Hypothalamus (tissue), 51 donors: ENCODE measurements at places on chromosomes 11 and 22.

DNA sequence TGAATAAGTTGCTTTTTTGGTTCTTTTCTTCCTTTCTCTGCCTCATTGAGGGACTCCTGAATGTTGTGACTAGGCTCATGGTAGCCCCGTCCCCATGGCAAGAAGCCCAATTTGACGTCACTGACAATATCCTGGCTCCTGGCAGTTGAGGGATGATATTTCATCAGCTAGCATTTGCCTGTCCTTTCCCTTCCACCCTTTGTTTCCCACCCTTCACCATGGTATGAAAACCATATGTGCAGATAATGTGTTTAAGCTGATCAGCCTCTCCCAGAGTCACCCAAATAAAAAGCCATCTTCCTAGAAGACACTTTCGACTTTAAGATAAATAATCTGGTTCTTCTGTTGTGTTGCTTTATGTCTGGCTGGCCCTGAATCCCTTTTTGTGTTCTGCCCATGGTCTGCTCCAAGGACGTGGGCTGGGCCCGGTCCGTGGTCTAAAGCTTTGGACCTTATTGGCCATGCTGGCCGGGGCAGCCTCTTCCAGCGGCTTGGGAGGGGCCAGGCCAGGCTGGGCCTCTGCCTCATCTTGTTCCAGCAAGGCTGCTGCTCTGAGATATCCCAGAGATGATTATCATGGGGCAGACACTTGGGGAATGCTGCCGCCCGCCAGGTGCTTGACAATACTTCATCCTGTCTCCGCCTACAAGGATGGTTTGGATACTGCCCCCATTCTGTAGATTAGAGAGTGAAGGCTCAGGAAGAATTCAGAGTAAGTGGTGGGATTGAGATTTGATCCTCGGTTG is 5.1 kb downstream of the TSPAN18 start:
- DNase-seq, result no peak

DNA sequence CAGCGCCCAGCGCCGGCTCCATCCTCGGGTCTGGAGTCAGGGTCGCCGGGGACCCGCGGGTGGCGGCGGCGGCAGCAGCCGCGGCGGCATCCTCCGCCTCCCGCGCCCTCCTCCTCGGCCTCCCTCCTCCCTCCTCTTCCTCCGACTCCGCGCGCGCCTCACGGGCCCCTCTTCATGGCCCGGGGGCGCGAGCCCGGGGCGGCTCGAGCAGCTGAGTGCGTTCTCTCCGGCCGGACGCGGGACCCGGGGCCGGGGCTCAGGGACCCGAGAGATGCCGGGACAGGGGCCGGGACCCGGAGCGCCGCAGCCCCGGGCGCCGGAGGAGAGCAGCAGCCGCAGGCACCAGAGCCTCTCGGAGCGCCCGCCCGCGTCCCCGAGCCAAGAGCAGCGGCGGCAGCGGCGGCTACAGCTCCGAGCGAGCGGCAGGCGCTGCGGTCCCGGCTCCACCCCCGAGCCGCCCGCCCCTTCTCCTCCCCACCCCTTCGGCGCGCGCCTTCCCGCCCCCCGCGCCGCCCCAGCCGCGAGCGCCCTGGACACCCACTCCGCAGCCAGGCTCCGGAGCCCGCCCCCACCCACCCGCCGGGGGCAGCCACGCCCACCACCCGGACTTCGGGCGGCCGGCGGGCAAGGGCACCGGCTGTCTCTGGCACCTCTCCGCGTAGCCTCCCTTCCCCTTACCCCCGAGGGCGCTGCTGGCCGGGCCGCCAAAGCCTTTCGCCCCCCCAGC is at the start of gene CHST1:
TSS of gene CHST1 (minus strand) at position 417 of the 727 bp plus-strand sequence. CDS start 14,699 bp downstream, outside the sequence.
- no peak for DNase-seq

- no peak for DNase-seq
These were observed 60.8 kb upstream of the ZBED5 start for GRCh38 chr11:10918698-10919097.

DNA sequence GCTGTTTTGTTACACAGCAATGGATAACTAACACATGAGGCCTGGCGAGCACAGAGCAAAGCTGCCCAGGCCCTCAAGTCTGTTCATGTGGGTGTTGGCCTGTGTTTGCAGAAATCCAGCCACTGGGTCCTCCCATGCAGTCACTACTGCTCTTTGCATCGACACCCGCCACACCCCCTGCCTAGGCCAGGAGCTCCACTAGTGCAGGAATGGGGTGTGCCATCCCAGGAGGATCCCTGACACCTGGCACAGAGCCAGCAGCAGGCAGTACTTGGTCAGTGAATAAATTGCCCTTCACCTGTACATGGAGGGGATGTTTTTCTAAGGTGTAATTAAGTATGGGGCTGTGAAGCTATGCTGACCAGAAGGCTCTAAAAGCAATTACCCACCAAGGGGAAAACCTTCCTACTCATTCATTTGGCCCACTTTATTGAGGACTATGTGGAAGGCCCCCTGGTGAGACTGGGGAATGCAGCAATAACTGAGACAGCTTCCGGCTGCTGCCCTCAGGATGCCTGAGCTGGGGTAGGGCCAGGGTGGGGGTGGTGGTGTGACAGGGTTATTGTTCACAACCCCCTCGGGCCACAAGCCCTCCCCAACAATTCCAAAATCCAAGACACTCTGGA is 160.8 kb downstream of the CRYBB2 start:
- DNase-seq, result no peak

DNA sequence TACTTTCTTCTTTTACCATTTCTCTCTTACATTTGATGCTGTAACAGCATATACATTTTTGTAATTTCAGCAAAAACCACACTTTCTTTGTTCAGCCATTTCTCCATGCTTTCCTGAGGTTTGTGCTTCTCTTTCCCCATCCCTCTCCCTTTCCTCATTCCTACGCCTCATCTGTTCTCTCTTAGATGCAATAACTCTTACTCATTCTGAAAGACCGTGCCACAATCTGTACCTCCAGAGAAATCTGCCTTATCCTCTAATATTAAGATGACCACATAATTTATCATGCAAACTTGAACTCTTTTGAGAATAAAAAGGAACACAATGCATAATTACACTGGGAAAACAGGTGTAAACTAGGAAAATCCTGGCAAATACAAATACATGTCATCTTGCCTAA is 588.9 kb downstream of the JRKL start:
- no peak for DNase-seq

DNA sequence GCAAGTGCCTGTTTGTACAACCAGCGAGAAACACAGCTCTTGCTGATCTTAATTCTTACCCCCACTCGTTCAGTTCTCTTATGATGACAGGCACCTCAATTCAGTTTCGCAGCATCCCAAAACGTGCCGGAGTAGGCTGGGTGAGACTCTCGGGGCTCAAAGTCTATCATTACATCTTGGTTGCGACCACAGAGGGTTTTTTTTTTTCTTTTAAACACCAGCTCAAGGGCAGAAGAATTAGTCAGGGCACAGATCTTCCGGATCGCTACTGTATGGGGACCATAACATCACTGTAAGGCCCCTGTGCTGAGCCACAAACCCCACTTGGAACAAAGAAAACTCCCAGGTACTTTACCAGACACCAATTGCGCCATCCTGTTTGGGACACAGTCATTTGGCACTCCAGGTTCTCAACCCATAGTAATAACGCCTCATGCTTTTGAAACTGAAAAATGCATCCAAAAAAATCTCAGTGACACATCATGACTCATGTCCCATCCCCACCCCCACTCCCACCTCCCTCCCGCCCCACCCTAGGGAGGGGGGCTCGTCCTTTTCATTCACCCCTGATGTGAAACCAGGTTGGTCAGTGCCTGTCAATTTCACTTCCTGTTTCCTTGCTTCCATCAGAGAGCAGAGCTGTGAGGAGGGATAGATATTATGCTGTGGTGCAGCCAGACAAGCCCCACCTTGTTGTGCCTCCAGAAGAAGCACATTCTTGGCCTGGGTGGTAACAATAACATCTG is 41.0 kb upstream of the CD5 start:
- no peak for DNase-seq

- no peak for DNase-seq
These were observed 23.5 kb downstream of the CACNG2 start for GRCh38 chr22:36680038-36680437.

DNA sequence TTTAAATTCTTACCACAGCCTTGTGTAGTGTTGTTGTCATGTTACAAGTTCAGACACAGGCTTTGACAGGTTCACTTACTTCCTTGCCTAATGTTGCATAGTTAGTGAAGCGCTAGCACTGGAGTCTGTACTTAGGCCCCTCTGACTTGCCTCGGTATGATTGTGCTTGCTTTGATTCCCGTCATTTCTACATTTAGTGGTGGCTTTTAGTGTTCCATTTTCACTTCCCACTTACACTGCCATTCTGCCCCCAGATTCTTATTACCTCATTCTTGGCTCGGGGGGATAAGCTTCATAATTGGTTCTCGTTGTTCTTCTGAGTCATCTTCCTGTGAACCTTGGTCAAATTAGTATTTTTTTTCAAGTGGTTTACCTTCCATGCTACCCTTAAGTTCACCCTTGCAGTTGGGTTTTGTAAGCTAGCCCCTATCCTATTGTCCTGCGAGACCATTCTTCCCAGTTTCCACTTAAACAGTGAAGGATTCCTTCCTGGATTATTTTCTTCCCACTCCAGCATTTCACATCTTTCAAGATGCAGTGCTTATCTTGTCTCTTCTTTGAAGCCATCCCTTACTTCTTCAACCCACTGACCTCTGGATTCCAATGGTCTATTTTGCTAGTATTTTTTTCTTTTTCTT is 68.7 kb downstream of the DDX10 start:
- DNase-seq, result no peak

DNA sequence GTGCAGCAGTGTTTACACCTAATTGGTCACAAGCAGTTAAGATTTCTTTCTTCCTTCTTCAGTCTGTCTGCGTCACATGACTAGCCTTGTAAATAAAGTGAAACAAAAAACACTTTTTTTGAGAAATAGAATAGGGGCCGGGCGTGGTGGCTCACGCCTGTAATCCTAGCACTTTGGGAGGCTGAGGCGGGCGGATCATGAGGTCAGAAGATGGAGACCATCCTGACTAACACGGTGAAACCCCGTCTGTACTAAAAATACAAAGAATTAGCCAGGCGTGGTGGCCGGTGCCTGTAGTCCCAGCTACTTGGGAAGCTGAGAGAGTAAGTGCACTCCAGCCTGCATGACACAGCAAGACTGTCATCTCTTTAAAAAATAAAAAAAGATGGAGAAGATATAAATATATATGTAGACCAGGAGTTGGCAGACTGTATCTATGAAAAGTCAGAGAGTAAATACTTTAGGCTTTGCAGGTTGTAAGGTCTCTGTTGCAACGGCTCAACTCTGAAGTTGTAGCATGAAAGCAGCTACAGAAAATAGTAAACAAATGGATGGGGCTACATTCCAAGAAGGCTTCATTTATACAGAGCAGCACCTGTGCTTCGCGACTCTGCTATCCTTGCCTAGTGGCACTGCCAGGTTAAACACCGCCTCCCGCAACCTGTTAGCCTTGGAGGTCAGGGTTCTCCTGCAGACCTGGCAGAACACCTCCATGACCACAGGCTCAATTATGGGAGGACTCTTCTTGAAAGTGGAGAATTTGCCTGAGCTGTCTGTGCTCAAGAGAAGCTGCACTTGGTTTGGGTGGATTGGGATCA is 55.9 kb downstream of the PPP6R2 start:
- no peak for DNase-seq

DNA sequence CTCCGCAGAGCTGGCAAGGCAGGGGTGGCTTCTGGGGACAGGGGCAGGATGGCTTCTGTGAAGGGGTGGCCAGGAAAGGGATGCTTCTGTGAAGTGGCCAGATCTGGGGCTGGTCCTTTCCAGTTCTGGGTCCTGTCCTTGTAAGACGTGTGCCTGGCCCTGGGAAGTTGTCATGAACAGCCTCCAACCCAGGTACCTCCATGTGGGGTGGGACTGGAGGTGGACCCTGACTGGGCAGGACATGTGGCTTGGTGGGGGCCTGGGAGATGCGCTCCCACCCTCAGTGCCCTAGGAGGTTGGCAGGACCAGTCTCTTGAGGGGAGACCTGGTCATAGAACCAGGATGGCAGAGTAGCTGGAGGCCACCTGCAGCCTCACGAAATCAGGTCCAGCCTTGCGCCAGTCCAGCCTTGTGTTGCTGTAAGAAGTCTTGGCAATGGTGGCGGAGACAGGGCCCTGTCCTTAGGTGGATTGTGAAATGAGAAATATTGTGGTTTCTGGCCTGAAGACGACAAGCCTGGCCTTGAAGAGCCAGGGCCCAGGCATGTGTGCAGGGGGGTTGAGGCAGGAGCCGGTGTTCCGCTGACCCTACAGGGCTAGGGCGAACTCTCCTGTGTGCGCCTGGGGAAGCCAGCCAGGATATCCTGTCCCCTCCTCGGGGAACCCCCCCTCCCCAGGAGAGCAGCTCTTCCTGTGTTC is 2.6 kb downstream of the KCNQ1 start:
- no peak for DNase-seq

GRCh38 chr11:36300650-36301049 is 4.6 kb downstream of the PRR5L start:
- DNase-seq, result no peak

DNA sequence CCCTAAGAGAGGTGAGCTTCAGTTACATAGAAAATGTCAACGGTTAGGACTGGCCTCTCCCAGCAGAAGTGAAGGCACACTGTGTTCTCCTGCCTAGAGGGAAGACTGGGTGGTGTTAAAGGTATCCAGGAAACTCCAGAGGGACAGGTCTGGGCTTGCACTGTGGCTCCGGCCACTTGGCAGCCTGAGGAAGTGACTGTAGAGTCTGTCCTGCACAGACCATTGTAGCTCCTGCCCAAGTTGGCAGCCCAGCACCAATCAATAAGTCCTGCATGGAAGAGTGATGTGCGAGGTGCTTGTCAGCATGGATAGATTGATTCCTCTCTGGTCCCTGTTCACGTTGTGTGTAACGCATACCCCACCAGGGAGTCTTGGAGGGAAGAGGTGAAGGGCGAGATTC is 284.8 kb downstream of the TENM4 start:
- DNase-seq, result no peak

GRCh38 chr11:22510010-22510409 is 115.6 kb downstream of the FANCF start:
- no peak for DNase-seq

GRCh38 chr11:129976328-129976727 is 26.3 kb downstream of the PRDM10 start:
- no peak for DNase-seq

- no peak for DNase-seq
These were observed 15.0 kb downstream of the TUB start for GRCh38 chr11:8095806-8096522.

DNA sequence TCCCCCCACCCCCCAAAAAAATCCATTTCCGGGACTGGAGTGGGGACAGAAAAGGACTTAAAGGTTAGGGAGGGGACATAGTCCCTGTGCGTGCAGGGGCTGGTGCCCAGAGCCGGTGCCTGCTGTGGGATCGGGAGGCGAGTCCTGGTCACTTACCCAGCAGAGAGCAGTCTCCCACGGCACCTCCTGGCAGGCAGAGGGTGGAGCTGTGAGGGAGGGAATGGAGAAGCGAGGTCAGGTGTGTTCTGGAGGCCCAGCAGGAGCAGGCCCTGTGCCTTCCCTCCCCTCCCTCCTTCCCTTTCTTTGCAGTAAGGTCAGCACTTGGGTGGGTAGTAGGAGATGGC is 28.4 kb downstream of the SHANK3 start:
- no peak for DNase-seq
